Lower lobe of right lung (tissue), 2 donors: ENCODE measurements at places on chromosomes 2 and 18.
A peak's percentile ranks its signal among the peaks of the same experiment; 100 is the strongest.

- no peak for DNase-seq
Observed at GRCh38 chr2:152762202-152762601, 43.8 kb downstream of the ARL6IP6 start.

GRCh38 chr18:8529609-8530008 is 79.6 kb upstream of the RAB12 start:
- no peak for DNase-seq

GRCh38 chr2:98324181-98324580 is 22.1 kb upstream of the CNGA3 start:
- no peak for DNase-seq

DNA sequence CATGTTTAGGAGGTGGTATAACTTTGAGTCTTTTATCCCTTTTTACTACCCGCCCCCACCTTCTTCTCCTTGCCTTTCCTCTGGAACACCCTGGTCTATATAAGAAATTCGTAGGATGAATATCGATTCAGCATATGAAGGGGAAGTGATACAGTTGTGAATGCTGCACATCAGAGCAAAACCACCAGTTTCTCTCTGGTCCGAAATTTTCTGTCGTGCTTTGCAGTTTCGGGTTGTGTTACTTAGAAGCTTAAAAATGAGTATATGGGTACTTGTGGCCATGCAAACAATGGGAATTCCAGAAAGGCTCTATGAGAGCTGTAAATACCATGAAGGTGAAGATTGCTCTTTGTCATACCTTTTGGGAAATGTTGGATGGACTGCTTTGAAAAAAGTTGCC is 60.6 kb downstream of the DAW1 start:
- DNase-seq = no peak

DNA sequence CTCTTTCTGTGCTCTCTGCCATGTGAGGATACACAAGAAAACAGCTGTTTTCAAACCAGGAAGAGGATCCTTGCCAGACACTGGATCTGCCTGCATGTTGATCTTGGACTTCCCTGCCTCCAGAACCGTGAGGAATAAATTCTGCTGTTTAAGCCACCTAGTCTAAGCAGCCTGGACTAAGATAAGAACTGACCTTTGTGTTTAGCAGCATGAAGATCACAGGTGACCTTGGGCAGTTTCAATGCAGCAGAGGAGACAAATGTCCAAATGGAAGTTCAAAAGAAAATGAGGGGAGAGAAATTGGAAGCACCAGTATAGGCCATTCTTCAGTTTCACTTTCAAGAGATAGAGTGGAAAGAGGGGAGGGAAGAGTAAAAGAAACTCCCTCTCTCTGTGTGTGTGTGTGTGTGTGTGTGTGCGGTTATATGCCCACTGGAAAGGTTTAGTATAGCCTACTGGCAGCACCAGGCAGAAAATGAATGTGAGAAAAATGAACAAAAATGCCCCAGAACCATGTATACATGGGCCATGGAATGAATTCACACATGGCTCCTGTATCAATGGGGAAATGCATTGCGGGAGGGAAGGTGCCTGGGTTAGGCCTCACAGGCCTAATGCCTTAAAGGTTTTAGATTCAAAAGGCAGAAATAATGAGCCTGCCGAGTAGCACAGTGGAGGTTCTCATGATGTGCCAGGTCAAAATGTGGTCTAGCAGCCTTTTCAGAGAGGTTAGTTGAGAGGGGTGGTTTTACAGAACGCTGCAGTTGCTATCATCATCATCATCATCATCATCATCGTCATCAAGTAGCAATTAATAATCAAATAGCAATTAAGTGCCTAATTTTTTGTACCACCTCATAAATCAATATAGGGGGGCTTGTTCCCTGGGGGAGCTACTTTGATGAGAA is 1.1 kb upstream of the CERS6 start:
- DNase-seq = no peak

- no peak for DNase-seq
Observed at GRCh38 chr2:109346601-109347228, 217.7 kb downstream of the SH3RF3 start.

DNA sequence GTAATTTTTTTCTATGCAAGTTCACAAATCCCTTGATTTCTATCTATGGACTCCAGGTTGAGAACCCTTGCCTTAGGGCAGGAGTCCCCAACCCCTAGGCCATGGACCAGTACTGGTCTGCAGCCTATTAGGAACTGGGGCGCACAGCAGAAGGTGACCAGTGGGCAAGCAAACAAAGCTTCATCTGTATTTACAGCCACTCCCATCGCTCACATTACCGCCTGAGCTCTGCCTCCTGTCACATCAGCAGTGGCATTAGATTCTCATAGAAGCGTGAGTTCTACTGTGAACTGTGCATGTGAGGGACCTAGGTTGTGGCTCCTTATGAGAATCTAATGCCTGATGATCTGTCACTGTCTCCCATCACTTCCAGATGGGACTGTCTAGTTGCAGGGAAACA is 70.2 kb upstream of the SMAD2 start:
- no peak for DNase-seq

GRCh38 chr2:37671009-37671815 is at the start of gene CDC42EP3:
TSS of gene CDC42EP3 (minus strand) at chr2:37671642. CDS start at chr2:37646587, 25,055 bp downstream.
- peak; percentile 83 for DNase-seq

- DNase-seq = no peak
Observed at GRCh38 chr2:99088017-99088416, 53.5 kb upstream of the C2orf15 start.

DNA sequence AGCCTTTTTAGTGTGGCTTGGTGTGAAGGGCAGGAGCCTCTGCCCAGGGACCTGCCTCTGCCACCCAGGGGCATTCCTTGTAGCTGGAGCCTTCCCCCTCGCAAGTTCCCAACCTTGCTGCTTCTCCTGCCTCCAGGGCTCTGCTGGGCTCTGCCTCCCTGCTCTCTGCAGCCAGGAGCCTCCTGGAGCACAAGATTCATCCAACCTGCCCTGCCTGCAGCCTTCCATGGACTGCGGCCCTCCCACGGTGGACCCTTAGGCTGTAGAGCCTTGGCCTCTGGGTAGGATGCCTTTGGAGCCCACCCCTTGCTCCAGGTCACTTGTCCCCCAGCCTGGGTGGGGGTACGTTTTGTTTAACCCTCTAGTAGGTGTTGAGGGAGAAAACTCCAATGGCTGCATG is 2.5 kb downstream of the SLC66A3 start:
- DNase-seq = no peak

GRCh38 chr2:189504238-189504637 is 63.0 kb downstream of the WDR75 start:
- DNase-seq = no peak

DNA sequence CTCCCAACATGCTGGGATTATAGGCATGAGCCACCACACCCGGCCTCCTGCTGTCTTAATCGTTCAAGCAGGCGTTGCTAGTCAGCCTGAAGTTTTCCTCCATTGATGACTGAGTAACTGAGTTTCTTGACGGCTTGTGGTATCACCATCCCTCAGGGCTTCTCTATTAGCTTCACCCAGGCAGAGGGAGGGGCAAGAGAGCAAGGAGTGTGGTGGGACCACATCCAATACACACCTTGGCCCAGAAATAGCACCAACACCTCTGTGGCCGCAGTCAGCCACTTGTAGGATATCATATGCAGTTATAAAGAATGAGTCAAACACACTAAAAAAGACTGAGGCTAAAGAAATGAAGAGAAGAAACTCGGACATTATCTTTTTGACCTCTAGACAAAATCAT is 1009.4 kb upstream of the CELF4 start:
- no peak for DNase-seq

- no peak for DNase-seq
Observed at GRCh38 chr2:208627110-208627884, 220.7 kb downstream of the PTH2R start.

DNA sequence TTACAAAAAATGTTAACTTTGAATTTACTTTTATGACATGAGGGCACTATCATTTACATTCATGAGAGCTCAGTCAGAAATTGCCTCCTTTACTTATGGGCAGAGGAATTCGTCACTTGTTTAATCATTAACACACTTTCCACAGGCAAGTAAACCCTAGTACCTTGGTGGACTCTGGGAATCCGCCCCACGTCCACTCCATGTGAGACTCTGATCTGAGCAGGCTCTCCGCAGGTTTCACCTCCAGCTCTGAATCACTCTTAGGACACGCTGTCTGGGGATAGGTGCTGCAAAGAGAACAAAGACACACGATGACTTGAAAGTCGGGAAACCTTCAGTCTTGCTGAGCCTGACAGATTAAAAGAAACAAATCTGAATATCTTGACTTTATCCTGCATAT is 73.6 kb downstream of the LPIN2 start:
- DNase-seq = peak; percentile 68

- no peak for DNase-seq
Observed at GRCh38 chr2:148725564-148725963, 81.0 kb downstream of the EPC2 start.

DNA sequence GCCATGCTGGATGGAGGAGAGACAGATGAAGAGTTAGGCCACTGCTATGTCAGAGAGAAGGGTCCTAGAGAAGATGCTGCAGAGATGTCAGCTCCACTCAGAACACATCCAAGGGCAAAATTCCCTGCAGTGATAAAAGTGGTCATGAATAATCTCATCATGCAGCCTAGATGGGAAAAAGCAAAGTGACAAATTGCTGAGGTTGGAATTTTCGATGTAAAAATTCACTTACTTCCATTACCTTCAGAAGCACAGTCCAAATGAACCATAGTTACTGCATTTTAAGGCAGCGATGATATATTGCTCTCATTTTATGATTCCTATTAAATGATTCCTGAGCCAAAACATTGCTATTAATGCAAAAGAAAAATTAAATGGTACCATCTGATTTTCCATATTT is 16.4 kb downstream of the ANKRD29 start:
- no peak for DNase-seq

DNA sequence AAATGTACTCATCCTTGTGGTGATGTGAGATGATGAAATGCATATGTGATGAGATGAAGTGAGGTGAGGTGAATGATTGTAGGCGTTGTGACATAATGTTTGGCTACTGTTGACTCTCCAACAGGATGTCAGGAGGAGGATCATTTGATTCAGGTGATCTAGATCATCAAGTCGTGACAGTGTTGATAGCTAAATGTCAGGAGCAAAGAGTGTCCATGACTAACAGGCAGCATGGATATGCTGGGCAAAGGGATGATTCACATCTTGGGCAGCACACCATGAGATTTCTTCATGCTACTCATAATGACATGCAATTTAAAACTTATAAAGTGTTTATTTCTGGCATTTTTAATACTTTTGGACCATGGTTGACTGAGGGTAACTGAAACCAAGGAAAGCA is 40.2 kb upstream of the UBXN4 start:
- no peak for DNase-seq

DNA sequence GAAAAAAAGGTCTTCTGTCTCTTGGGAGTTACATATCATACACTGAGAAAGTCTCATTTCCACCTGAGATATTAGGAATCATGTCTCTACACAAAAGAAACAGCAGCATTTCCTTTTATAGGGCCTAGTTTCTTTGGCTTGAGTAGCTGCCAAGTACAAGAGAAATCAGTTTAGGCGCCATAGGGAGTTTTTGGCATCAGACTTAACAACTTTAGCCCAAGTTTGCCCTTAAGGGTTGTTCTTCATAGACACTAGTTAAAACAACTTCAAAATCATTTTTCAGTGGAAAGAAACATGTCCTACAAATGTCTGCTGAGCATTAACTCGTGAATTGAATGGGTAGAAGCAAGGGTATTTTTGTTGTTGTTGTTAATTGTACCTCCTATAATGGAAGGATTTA is 587.0 kb upstream of the DSEL start:
- DNase-seq = no peak

- no peak for DNase-seq
Observed at GRCh38 chr2:3756306-3756705, 52.9 kb downstream of the DCDC2C start.

DNA sequence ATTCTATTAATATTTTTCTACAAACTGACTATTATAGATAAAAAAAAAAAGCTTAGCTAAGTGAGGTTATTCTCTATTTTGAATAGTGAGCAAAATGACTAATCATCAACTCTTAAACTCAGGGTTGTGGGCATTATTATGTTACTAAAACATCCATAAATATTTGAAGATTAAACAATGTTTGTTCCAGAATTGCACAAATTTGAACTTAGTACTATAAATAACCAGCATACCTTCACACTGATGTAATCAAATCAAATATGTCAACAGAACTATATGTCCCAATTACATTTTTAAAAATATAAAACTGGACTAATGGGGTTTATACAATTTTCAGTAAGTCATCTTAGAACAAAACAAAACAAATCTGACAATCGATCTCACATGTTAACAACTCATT is 800.9 kb downstream of the LRP1B start:
- DNase-seq = no peak

DNA sequence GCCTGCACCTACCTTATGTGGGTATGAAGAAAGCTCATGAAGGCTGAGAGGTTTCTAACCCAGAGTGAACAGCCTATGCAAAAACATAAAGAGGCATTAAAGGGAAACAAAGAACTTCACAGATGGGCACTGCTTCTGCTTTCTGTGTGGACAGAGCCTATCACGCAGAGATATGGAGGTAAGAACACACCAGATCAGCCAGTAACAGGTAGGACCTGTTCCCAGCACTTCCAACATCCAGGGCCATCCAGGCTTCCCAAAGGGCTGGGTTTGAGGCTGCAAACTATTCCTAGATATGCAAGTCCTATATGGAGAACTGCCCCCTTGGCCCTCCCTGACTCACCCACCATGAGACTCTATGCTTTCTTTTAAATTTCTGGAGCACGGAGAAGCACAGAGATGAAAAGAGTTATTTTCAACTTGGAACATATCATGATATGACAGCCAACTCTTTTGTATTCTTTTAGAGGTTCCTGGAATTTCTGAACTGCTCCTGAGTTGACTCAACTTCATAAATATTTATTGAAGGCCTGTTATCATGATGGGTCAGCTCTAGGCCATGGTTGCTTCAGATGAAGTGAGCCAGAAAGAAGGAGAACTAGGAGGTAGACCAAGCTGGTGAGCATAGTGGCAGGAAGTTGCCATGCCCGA is 77.4 kb upstream of the PPP1CB start:
- DNase-seq = no peak

- peak; percentile 71 for DNase-seq
Observed at GRCh38 chr18:63317982-63318888, 1.3 kb downstream of the BCL2 start.

GRCh38 chr2:218166791-218167190 is at the start of gene CXCR1:
TSS of gene CXCR1 (minus strand) at chr2:218166962. CDS start at chr2:218165211, 1,751 bp downstream.
- DNase-seq = no peak

DNA sequence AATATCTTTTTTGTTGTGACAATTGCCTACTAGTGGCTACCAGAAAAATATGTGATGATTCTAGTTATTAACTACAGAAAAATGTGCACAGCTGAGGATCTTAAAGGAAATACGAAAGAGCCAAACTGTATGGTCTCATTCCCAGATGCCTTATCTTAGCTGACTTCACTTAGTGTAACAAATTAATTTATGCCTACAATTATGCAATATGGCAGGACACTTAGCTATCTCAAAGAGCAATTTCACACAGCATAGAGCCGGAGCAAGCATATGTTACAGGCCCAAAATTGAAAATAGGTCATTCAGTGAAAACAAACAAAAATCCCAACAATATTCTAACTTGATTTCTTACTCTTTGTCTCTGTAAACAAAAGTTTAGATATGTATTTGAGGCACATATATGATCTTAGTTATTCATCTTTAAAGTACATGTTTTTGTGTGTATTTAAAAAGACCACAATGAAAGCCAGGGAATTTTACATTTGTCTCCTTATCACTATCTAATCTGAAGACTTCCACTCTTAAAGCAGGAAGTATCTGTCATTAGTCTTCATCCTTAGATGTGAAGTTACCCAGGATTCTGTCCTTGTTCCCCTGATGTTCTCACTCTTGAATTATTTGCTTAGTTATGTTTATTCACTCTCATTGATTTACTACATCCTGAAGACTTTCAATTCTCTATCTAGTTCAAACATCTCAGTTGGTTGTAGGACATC is 1579.0 kb upstream of the NXPH2 start:
- no peak for DNase-seq

GRCh38 chr2:26268213-26268612 is 23.5 kb downstream of the HADHB start:
- no peak for DNase-seq
